HCT116 (cell line): ENCODE measurements at places on chromosomes 12 and 14. TPM values are rescaled to one million over a fixed set of nuclear protein-coding genes. Genes with fewer than 3 reads are reported as not detected.

The GDF3 gene
- total RNA-seq = not detected

The GLI1 gene
- total RNA-seq = 6.4 TPM

DNA sequence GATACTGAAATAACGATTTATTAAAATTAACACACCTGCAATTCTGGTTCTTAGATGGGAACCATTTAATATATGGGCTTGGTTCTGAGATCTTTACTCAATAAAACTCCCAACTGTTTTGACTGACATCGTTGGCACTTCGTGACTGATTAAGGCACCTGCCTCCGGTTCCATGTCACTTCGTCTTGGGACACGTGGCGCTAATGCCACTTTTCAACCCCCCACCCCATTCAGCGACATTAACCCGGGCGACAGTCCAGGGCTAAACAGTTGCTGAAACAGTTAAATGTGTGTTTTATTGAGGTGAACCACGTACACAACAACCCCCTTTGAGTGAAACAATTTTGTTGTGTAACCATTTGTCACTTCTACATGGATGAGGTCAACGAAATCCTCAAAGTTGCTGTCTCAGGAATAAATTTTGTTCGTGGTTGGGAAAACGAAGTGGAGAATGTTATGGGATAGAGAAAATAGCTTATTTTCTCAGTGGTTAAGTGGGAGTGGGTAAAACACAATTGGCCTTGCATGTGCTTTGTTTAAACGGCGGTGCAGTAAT is 9.9 kb upstream of the SLC38A2 start:
- DNase-seq = no peak
- peak overlapping the region; percentile 74 for H3K4me3 ChIP-seq
- H3K4me1 ChIP-seq = peaks cover 54% of the 10 kb centered on the region
- H3K36me3 ChIP-seq = no peaks in the 10 kb centered on the region

GRCh38 chr14:54424479-54424901 is 16.7 kb downstream of the CNIH1 start:
- H3K4me3 ChIP-seq = no peak overlapping the region
- DNase-seq = no peak
- no peaks in the 10 kb centered on the region for H3K27me3 ChIP-seq
- no peak overlapping the region for H3K27ac ChIP-seq
- peaks cover 5% of the 10 kb centered on the region; the same call in 1 of the 2 replicates for H3K4me1 ChIP-seq
- peaks cover 5% of the 10 kb centered on the region; the same call in 1 of the 2 replicates for H3K36me3 ChIP-seq

- peaks cover 7% of the 10 kb centered on the region; the same call in 1 of the 2 replicates for H3K36me3 ChIP-seq
- peak; percentile 60 for DNase-seq
- H3K27ac ChIP-seq = peak overlapping the region; percentile 30
- no peaks in the 10 kb centered on the region for H3K27me3 ChIP-seq
- H3K4me1 ChIP-seq = peaks cover 24% of the 10 kb centered on the region
- H3K4me3 ChIP-seq = peak overlapping the region; percentile 83
These were observed 706 bp upstream of the PEX5 start for GRCh38 chr12:7188562-7189397.

- no peak overlapping the region for H3K27ac ChIP-seq
- H3K27me3 ChIP-seq = no peaks in the 10 kb centered on the region
- H3K4me3 ChIP-seq = no peak overlapping the region
- no peaks in the 10 kb centered on the region for H3K4me1 ChIP-seq
These were observed 54.1 kb upstream of the GNG2 start for GRCh38 chr14:51806026-51807023.

DNA sequence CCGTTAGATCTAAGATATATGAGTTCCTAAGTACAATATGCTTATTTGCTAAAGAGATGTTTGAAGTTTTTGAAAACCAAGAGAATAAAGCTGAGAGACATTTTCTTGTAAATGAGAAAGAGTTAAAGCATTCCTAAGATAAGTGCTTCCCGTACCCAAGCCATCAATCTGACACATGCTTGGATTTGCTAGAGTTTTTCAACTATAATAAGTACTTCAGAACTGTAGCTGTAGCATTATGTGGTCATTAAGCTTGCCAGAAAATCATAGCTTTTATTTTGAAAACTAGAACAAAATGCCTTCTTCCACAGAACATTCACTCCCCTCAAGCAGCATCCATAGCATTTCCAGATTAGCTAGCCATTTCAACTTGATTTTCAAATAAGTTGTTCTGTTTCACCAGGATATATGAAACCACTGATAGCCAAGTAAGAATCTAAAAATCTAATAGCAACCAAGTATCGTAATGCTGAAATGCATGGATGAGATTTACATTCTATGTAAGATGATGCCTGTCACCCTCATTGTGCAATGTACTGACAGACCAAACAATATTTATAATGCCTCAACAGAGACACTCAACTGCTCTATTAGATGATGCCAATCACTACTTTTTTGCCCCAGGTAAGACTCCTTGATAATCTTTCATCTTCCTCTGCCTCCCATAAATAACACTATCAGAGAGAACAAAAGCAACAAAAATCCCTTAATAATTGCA is 8.0 kb downstream of the SNW1 start:
- H3K27me3 ChIP-seq = no peaks in the 10 kb centered on the region
- H3K36me3 ChIP-seq = peaks cover 34% of the 10 kb centered on the region
- DNase-seq = no peak
- no peak overlapping the region for H3K27ac ChIP-seq
- no peaks in the 10 kb centered on the region for H3K4me1 ChIP-seq

GRCh38 chr12:1290716-1291115 is 299.7 kb downstream of the ERC1 start:
- H3K4me1 ChIP-seq = no peaks in the 10 kb centered on the region
- no peak overlapping the region for H3K4me3 ChIP-seq
- DNase-seq = no peak
- no peaks in the 10 kb centered on the region for H3K27me3 ChIP-seq
- H3K36me3 ChIP-seq = no peaks in the 10 kb centered on the region
- H3K27ac ChIP-seq = no peak overlapping the region
